Stimulated activated CD4-positive, alpha-beta T cell treated with anti-CD3 and anti-CD28 coated beads, Interleukin-1b, Interleukin-23, amount 100 ng/mL, for 1 hour (primary cell): ENCODE measurements at places on chromosomes 2 and 18.

GRCh38 chr2:16019060-16019480 is 78.7 kb downstream of the MYCN start:
- no peak for DNase-seq

DNA sequence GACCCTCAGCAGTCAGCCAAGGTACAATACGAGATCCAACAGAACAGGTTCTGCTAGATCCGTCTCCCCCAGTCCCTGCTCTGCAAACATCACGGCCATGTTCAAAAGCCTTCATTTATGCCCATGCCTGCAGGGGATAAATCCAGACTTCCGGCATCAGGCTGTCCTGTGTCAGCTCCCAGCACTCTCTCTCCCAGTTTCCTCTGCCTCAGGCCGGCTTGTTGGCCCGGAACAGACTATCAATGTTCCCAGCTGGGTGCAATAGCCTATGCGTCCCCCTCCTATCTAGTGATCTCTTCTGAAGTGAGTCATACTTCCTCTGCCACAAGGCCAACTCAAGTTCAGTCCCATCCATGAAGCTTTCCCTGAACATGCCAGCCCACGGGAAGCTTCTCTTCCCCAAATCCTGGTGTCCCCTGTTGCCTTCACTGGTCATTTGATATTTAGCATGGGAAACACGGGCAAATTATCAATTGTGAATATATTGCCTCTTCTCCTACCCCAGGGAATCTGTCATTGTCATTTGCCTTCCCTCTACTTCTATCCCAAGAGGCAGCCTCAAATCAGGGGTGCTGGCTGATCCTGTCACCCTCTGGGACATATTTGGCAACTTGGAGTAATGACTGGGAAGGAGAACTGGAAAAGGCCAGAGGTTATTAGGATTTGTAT is 51.1 kb downstream of the CAPN13 start:
- no peak for DNase-seq

- no peak for DNase-seq
Observed at GRCh38 chr2:105770149-105770548, 25.4 kb downstream of the NCK2 start.

DNA sequence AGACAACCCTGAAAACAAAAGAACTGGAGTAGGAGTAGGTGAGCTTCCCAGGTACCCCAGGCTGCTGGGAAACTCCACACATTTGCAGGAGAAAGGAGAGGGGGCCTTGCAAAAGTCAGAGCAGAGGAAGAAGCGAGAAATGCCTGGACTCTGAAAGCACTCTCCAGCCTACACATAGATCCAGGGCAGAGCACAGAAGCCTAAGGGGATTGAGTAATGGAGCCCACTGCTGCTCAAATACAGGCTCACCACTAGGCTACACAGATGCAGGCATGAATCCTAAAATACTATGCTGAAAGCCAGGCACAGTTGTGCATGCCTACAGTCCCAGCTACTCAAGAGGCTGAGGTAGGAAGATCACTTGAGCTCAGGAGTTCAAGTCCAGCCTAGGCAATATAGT is 33.4 kb downstream of the OSBPL1A start:
- no peak for DNase-seq

GRCh38 chr2:100676346-100676745 is 113.6 kb downstream of the PDCL3 start:
- no peak for DNase-seq

DNA sequence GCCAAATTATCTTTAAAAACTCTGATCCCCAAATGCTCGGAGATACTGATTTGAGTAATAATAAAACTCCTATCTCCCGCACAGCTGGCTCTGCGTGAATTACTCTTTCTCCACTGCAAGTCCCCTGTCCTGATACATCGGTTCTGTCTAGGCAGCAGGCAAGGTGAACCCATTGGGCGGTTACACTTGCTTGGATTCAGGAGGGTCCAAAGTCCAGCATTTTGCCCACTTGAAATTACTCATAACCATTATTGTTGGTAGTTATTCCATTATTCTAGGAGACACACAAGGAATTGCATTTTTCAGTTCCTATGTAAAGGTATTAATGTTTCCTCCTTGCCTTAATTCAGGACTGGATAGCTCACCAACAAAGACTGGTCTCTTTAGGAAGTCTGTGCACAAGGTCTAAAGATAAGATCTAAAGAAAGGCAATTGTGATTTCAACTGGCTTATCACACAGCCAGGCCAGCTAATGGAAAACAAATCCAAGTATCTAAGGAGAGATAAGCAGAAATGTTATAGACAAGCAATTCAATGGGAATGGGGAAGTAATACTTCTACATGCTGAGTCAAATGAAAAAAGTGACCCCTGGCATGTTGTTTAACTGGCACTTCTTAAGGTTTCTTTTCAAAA is 23.2 kb upstream of the NPC1 start:
- DNase-seq, result no peak

- DNase-seq, result no peak
Observed at GRCh38 chr2:98452396-98453027, 7.9 kb downstream of the INPP4A start.

- DNase-seq, result no peak
Observed at GRCh38 chr2:168717790-168718502, 84.5 kb upstream of the NOSTRIN start.

DNA sequence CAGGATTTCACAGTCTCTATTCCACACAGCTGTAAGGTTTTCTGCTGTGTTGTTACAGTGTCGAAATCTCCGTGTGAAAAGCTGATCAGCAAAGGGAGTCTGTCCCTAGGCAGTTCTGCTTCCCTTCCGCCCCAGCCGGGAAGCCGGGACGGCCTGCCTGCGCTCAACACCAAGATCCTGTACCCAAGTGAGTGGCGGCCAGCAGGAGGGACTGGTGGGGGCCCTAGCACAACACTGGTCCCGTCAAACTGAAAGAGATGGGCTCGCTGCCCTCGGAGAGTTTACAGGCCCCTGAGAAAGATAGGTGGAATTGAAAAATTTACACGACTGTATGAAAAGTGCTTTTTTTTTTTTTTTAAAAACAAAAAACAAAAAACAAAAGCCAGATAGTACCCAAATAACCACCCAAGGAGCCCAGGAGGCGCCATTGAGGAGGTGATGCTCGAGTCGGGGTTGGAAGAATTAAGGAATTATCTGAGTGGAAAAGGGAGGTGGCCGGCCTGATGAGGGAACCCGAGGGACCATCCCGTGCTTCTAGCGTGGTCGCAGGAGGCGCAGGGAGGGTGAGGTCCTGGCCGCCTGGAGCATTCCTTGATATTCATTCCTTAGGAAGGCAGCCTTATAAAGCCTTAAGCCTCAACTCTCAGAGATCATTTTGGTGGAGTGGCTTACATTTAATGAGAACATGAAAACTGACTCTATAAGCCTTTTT is 96.7 kb downstream of the DGKD start:
- no peak for DNase-seq

DNA sequence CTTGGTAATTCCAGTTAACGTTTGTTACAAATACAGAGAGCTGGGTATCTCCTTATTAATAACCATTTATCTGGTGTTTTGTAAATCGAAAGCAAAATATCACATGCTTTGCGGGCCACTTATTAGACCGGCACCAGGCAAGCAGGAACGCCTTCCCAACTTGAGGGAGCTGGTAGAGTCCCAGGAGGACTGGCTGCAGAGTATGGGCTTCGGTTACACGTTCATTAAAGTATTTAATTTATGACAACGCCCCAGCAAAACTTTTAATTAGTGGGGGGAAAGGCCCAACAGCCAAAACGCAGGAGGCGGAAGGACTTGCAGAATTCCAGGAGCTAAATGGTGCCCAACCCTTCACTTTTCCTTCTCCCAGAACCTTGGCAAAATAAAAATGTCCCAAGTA is 3.7 kb downstream of the SMAD7 start:
- no peak for DNase-seq

GRCh38 chr2:101619191-101619591 is 78.3 kb upstream of the MAP4K4 start:
- DNase-seq, result no peak

DNA sequence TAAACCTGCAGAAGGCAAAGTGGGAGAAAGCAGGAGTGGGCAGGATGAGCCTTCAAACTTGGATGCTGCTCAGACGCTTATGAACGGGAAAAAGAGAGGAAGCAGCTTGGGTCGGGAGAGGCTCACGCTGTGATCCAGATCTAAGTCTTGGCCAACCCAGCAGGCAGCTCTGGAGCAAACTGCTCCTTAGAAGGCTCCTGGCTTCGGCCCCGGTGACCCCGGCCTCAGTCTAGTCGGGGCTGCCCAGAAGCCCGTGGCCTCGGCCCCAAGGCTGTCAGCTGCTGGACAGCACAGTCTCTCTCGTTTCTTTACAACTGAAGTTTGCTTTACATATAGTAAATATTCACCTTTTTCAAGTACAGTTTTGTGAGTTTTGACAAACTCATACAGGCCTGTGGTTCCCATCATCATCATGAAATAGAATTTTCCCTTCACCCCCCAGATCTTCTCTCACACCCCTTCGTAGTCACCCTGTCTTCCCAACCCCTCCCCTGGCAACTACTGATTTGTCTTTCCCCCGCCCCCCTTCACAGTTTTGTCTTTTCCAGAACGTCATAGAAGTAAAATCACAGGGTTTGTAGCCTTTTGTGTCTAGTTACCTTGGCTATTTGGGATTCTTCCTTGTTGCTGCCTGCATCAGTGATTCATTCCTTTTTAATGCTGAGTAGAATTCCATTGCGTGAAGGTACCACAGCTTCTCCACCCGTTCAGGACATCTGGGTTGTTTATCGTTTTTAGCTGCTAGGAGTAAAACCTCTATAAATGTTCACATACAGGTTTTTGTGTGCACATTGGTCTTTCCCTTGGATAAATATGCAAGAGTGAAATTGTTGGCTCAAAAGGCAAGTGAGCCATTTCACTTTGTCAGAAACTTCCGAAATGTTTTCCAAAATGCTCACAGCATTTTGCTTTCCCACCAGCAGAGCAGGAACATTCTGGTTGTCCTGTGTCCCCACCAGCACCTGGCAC is 35.1 kb downstream of the MYO7B start:
- DNase-seq, result no peak

DNA sequence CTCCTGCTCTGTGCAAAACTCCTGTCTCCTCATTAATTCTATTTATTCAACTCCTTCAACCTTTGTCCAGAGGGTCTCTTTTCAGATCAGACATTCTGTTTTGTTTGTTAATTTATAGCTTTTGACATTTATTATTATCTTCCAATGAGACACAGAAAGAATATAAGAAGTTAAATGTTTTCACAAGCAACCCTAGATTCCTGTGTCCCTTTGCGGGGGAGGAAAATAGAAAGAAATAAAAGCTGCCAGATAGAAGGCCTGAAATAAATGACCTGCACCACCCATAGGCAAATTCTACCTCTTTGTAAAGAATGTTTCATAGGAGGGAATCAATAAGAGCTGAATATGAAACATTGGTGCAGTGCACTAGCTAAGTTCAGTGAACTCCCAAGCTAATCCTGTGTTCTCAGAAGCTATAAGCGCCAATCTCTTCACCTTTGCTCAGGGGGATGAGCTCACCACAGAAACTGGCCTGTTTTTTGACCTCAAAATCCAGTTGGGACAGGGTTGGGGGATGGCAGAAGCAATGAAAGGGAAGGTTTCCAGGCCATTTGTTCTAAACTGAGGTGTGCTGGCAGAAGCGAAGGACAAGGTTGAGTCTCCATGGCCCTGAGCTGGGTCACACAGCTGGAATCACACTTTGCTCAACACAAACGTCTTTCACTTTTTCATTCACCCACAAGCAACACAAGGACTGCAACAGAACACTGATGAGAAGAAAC is 258.6 kb downstream of the NRXN1 start:
- DNase-seq, result no peak

DNA sequence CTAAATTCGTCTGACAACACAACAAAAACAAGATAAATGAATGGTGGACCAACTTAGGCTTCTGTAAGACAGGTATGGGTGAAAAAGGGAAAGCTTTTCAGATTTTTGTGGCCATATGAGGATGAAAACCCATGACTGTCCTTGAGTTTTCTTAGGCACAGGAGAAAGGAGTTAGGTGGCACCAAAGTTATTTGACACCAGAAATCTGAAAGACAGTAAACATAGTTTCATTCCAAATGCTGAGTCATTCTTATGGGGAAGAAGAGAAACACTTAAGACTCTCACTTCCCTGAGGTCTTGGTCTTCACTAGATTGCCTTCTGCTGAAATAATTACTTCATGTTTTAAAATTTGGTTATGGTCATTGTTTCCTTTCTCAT is 5.2 kb upstream of the GPD2 start:
- DNase-seq, result no peak

- DNase-seq, result no peak
Observed at GRCh38 chr2:1685078-1685956, 59.0 kb downstream of the PXDN start.

GRCh38 chr2:60424233-60424632 is 129.2 kb downstream of the BCL11A start:
- DNase-seq, result no peak

- DNase-seq, result no peak
Observed at GRCh38 chr2:111522231-111522768, 361.7 kb downstream of the ANAPC1 start.

- no peak for DNase-seq
Observed at GRCh38 chr2:167924556-167924955, 322.8 kb downstream of the STK39 start.

GRCh38 chr2:160351956-160352355 is 141.7 kb downstream of the RBMS1 start:
- DNase-seq, result no peak

- no peak for DNase-seq
Observed at GRCh38 chr2:63053889-63054602, 3.4 kb downstream of the OTX1 start.

- DNase-seq, result no peak
Observed at GRCh38 chr2:96906729-96907114, 36.8 kb upstream of the SEMA4C start.

DNA sequence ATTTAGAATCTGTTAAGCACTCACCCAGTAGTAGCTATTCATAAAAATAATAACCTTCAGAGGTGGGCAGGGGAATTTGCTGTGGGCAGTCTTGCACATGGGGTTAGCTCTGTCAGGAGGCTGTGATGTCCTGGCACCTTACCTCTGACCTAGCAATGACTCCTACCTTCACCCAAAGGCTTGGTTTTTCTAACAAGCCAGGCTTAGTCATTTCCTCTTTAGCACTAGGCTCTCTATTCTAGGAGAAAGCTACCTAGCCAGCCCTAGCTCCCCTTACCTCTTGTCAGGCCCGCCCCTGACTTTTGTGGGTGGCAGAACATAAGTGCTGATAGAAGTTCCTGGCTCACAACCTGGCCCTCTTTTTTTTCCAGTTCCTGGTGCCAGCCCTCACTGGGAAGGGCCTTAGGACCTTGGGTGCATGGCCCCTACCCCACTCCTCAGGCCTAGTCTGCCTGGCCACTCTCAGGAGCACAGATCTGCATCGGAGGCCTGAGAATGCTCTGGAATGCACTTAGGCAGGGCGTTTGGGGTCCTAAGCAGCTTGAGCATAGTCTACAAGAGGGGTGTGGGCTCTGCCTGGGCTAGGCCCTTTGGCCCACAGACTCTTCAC is 17.7 kb downstream of the CPLX4 start:
- no peak for DNase-seq

DNA sequence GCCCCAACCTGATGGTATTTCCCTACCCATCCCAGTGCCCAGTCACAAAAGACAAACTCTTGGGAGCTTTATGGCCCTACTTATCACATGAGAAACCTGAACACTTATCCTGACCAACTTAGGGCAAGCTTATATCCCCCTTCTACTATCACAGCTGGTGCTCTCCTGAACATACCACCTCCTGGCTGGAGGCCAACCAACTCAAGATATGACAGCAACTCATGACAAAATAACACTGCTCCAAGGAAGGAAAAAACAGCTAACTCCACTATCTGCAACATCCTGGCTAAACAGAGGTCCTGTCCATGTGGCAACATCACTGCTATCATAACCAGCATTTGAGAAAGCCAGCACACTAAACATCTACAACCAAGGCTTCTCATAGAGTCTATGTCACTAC is 20.9 kb upstream of the CLASP1 start:
- no peak for DNase-seq
